Amygdala (tissue), 56 donors: ENCODE measurements at places on chromosomes 2 and 18.

GRCh38 chr2:46751897-46752296 lies 163.7 kb downstream of the MCFD2 start:
- no peak for DNase-seq

- no peak for DNase-seq
Measured at GRCh38 chr2:223046470-223047040, 5.4 kb upstream of the KCNE4 start.

DNA sequence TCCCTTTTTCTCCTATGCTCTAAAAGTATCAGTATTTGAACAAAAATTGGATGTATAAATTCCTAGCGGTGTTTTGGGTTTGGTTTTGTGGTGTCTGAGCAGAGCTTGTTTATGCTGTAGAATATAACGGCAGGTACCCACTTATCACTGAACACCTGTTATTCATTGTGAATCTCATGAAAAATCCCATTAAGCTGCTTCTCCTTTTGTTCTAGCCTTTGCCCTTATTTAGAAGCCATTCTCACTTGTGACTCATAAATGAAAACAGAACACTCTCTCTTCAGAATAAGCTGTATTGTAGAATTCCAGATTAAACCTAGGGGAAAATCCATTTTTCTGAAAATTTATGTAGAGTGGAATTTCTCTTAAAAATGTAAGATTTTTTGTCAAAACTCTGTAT lies 104.0 kb downstream of the PRPF40A start:
- DNase-seq: no peak

DNA sequence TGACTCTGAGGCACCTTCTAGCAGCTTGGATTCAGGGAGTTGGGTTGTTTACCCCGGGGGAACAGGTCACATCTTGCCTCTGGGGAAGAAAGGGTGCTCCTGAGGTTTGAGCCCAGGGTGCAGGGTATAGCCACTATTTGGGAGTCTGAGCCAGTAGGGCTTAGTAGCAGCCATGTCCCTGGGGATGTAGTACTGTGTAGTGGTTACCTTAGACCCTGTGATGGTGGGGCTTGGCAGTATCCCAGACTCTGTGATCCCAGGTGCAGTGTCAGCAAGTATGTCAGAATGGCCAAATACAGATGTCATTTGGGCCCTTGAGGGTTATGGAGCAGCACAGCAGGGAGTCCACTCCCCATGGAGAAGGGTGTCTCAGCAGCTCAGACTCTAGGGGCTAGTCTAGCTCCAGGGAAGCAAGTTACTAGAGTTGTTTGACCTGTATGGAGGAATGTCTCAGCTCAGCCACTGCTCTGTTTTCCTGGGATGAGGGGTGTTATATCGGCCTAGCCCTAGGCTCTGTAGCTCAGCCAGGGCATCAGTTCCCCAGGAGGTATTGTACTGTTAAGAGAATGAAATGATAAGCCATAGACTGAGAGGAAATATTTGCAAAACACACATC lies 151.3 kb downstream of the UBR3 start:
- DNase-seq: no peak

DNA sequence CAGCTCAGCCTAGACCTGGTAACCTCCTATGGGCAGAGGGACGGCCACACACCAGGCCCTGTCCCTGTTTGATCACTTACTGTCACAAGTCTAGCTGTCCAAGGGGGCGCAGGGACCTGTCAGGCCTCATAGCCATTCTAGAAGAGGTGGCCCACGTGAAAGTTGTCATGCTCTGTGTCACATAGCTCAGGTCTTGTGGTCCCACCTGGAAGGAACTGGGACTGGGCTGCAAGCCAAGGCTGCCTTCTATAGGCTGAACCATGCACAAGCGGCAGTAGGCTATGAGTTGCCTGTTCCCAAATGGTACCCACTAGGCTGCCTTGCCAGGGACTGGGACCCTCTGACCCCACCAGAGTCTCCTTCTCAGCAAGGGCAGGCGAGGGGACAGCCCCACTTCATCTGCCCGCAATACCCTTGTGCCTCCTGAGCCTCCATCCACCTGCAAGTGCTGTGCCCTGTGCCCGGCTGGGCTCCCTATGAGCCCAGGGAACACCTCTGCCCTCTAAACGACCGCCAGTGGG lies 177.5 kb downstream of the ANAPC1 start:
- no peak for DNase-seq

GRCh38 chr18:28834889-28835288 lies 658.0 kb upstream of the CDH2 start:
- no peak for DNase-seq
